SW 1271 (cell line): ENCODE measurements at places on chromosomes 12 and 14.

DNA sequence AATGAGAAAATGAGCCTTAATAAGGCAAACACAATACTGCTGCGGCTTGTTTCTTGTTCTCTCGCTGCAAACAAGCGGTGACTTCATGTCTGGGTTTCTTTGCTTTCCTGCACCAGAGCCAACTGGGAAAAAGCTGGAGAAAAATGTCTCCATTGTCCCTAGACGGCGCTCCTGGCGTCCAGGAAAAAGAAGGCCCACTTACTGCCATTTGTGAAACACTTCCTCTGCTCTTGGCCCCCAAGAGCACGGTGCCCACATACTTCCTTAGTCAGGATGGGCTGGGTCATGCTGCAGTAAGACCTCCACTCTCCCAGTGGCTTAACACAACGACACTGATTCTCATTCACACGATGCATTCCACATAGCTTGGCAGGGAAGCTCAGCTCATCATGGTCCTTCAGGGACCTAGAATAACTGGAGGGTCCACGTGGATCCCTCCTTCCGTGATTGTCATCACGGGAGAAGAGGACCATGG lies 86.0 kb upstream of the BCL11B start:
- DNase-seq = no peak

- DNase-seq = no peak
These were observed 10.7 kb downstream of the KRT80 start for GRCh38 chr12:52180971-52181628.

GRCh38 chr14:67270933-67271332 lies 29.7 kb downstream of the PALS1 start:
- no peak for DNase-seq

GRCh38 chr14:21073921-21074320 lies 3.8 kb downstream of the ARHGEF40 start:
- DNase-seq = no peak

GRCh38 chr14:101589486-101590015 lies 28.3 kb downstream of the DIO3 start:
- no peak for DNase-seq

GRCh38 chr14:77032491-77032843 lies 4.0 kb upstream of the IRF2BPL start:
- DNase-seq = no peak

DNA sequence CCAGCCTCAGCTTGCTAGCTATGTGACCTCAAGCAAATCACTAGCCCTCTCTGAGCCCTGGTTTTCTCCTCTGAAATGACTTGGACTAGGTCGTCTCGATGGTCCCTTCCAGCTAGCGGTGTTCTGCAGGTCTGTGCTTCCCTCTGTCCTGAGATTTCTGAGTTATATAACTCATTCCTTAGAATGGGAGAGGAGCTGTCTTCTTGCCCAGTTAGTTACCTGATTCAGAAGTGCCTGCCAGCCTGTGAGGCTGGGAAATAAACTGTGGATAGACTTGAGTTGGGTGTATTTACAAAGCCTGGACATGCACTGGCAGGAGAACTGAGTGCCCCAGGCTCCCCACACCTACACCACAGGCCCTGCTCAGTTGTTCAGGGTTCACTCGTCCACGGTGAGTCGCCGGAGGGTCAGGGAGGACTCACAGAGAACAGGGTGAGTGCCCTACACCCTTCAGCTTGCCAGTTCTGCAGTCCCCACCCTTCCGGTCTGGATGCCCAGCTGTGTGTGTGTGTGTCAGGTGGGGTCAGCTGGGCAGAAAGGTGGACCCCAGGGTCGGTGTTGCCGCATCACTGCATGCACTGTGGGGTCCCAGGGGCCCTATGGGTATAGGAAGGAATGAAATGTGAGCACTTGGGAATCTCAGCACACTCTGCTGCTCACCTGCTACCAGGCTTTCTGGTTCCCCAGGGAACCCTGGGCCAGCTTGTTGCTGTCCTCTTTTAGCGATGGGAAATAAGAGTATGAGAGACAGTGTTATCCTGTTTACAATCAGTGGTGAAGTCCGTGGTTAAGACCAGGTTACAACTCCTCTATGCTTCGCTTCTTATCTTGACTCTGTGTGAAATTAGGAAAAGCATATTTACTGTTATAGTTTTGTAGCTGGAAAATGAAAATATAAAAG lies 348.2 kb downstream of the DPF3 start:
- no peak for DNase-seq

DNA sequence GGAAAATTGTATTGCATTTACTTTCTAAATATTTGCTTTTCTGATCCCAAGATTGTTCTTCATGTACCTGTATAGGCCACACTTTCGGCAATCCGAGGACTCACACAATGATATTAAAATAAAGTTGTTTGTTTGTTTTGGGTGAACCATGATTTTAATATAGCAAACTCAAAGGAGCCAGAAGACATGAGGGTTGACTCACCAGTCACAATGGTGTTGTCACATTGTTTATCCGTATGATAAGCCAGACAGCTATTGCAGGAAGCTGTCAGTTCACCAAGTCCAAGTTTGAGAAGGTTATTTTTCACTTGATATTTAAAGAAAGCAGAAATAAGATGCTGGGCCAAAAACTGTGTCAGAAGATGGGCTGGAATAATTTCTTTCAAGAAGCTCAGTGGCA lies 67.1 kb upstream of the CPM start:
- DNase-seq = no peak
